ENCODE measurements at places on chromosomes 16 and 17.

DNA sequence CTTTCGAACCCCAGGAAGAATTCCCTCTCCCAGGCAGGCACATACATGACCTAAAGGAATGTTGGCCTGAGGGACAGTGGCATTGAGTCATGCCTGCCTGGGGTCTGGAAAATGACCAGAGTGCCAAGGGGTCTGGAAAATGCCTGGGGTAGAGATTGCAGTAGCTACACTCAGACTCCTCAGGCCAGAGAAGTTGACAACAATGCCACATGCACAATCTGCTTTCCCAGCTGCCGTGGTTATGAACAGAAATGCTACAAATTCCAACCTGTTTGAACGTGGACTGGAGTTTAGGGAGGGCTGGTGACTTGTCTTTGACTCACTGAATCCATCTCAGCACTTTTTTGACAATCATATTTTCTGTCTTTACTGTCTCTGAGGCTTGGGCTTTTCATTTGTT lies 250.0 kb downstream of the ABCC12 start:
- DNase-seq, result no peak

DNA sequence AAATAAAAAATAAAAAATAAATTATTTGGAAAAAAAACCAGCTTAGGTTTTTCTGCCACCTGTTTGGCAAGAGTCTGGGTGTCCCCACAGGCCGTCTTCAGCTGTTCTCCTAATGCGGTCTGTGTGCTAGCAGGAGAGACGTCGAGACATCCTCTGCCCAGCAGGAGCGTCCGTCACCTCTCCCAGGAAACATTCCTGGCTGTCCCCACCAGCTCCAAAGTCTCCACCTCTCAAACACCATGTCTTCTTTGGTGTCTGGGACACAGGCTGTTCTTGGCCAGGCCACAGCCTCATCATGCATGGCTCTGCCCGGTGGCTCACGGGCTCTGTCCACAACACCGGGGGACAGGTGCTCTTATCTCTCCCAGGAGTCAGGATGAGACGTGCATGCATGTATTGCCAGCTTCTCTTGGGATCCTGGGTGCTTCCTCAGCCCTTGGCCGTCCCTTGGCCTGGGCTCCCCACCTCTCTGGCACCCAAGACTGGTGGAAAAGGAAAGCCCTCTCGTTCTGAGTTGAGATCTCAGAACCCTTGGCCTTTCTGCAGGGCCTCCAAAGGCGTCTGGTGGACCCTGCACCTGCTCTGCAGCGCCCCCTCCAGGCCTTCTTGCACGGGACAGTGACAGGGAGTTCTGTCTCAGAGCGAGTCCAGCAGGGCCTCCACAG lies 84.9 kb upstream of the CBX4 start:
- DNase-seq, result no peak

DNA sequence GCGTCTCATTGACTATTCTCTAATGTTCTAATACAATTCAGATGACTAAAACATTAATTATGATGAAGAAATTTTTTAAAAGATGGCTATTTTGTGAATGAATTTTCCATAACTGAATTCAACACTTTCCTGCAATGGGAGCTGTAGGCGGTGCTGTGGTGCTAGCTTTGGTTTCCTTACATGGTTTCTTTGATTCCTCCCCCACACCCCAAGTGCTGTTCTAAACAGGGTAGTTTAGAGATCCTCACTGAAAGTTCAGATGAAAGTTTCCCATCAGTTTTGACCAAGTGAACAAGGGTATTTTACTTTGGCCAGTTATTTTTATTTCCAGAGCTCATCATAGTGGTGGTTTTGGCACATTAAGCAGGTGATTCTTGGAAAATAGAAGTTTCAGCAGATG lies 26.0 kb upstream of the MRC2 start:
- DNase-seq, result no peak

GRCh38 chr16:440627-441026 lies 15.2 kb downstream of the RAB11FIP3 start:
- no peak for DNase-seq

GRCh38 chr17:45437465-45438283 lies 5.0 kb upstream of the ARHGAP27 start:
- DNase-seq, result no peak

DNA sequence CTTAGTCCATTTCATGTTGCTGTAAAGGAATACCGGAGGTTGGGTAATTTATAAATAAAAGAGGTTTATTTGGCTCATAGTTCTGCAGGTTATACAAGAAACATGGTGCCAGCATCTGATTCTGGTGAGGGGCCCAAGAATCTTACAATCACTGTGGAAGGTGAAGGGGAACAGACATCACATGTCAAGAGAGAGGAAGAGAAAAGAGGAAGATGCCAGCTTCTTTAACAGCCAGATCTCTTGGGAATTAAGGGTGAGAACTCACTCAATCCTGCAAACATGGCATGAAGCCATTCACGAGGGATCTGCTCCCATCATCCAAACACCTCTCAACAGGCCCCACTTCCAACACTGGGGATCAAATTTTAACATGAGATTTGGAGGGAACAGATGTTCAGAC lies 49.5 kb downstream of the BMERB1 start:
- DNase-seq, result no peak

GRCh38 chr16:20041924-20042596 lies 31.6 kb downstream of the GPR139 start:
- no peak for DNase-seq

GRCh38 chr16:50478773-50479149 lies 69.4 kb upstream of the NKD1 start:
- no peak for DNase-seq

DNA sequence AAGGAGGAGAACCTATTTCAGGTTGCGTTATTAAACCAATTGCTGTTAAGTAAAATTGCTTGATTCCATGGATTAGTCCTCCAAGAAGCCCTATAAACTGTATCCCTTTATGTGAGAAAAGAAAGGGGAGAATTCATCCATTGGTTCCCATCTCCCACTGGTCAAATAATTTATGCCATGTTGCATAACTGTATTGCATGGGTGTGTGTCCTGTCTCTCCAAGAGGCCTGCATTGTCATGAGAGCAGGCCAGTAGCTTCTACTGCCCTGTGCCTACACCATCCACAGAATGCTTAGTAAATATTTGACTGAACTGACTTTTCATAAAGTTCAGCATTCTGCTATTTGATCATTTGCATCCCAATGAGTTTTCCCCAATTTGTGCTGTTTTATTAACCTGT lies 11.7 kb upstream of the TOB1 start:
- no peak for DNase-seq

DNA sequence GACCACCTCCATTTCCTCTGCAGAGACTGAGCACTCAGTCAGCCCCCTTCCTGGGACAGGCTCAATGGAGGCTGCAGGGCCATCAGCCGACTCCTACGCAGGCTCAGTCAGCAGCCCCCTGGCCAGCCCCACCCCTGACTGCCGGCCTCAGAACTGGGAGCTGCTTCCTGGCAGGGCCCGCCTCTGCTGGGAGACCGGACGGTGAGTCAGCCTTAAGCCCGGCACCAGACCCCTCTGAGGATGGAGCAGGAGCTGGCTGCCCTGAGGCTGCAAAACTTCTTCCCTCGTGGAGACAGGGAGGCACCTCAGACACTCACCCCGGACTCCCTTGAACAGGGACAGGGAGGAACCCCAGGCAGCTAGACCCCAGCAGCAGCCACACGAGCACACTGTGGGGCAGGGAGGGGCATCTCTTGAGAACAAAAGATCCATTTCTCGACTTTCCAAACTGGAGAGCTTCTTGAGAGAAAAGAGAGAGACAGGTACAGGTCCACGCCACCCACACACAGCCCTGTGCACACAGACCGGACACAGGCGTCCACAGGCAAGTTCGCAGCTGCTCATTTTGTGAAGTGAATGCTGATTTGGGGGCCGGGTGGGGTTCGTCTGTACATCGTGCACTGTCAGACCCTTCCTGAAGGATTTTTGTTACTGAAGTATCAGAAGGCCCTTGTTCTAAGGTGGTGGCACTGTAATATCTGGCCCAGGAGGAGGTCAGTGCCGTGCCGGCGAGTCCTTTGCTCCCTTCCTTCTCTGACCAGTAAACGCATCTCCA lies 1.3 kb upstream of the TUBB3 start:
- DNase-seq, result no peak

DNA sequence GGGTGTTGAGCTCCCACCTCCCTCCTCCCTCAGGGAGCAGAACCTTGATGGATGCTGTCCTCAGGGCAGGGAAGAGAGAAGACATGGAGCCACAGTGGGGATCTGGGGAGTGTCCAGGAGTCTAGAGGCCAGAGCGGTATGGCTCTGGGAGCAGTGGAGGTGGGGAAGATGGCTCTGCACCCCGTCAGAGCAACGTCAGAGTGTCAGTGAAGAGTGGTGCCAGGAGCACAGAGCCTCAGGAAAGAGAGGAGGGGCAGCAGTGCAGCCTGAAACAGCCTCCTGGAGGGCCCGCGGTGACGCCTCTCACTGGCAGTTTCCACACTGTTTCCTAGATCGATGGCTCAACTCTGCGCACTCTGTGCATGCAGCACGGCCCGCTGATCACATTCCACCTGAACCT lies 23.2 kb upstream of the SLC5A11 start:
- no peak for DNase-seq

- no peak for DNase-seq
Observed at GRCh38 chr16:67539691-67540635, 11.3 kb downstream of the RIPOR1 start.

GRCh38 chr17:21293831-21294210 lies 9.3 kb downstream of the MAP2K3 start:
- DNase-seq, result no peak

DNA sequence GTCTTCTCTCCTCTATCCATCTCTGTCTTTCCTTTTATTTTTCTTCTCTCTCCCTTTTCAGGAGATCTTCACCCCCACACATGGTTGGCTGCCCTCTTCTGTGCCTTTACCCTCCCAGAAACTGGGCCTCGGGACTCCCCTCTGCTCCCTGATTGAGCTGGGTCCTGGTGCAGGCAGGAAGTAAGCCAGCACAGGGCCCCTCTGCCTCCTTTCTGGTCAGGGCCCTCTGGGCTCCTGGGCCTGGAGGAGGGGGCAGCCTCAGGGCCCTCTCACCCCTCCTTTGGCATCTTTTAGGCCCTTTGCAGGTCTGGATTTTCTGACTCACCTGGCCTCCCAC lies 21.1 kb upstream of the TAC4 start:
- no peak for DNase-seq

DNA sequence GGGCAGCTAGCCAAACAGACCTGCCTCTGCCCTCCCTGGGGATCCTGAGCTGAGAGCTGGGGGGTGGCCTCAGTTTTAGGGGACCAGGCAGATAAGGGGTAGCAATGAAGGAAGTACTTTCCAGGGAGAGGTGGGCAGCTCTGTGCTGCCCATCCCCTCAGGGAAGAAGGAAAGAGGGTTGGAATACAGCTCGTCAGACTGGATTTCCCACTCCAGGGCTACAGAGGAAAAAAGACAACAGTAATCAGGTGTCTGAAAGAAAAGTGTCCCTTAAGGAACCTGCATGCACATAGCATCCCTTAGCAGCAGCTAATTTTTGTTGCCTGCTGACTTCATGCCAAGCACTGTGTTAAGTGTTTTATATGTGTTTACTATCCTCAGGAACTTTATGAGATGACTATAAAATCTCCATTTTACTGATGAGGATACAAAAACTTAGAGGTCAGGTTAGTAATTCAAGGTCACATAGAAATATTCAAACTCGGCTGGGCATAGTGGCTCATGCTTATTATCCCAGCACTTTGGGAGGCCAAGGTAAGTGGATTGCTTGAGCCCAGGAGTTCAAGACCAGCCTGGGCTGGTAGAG lies 3.2 kb upstream of the MRPL58 start:
- DNase-seq, result no peak

DNA sequence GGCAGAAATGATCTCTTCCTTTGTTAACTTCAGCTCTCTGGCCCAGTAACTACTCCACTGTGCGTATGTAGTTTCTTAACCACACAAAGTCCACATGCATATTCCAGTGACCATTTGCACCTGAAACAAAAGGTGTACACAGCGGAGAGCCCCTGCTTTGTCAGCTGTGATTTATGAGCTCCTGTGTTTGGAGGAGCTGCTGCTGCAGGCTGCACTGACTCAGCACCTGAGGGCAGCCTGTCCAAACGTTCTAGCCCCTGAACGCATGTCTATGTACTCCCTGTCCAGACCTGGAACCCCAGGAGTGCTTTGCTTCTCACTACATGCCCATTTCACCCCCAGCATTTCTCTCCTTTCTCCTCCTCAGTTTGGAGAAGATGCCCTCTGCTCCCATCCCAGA lies 216.1 kb downstream of the ABCC12 start:
- no peak for DNase-seq

DNA sequence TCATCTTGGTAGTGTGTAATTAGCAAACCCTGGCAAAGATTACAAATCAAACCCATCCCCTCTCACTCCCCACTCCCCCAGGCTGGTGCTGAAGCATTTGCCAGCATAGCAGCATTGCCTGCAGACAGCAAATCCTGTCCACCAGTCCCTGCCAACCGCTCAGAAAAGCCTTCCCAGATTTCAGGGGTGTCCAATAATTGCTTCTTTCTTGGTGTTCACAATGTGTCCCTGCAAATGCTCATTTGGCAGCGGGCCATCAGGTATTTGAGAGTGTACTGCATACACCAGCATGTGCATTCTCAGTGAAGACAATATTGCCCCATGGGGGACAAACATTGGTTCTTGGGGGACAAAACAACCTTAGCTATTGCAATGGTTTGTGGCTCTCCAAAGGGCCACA lies 28.2 kb downstream of the ORC6 start:
- DNase-seq, result no peak

- DNase-seq, result no peak
Observed at GRCh38 chr17:12620200-12620720, 45.4 kb upstream of the MYOCD start.

DNA sequence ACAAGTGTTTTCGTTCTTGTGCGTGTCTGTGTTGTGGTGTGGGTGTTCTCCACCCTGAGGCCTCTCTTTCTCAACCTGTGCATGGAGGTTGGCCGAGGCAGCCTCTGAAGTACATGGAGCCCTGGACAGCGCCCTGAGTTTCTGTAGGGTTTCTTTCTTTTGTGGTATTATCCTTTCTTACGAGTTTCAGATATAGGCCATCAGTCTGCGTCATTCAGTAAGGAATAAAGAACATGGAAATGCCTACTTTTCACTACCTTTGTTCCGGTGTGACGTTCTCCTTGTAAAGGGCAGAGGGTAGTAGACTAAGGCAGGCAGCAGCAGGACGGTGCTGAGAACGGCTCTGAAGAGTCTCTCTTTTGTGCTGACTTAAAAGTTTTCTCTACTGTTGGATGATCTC lies 18.6 kb downstream of the RAB11FIP3 start:
- no peak for DNase-seq

DNA sequence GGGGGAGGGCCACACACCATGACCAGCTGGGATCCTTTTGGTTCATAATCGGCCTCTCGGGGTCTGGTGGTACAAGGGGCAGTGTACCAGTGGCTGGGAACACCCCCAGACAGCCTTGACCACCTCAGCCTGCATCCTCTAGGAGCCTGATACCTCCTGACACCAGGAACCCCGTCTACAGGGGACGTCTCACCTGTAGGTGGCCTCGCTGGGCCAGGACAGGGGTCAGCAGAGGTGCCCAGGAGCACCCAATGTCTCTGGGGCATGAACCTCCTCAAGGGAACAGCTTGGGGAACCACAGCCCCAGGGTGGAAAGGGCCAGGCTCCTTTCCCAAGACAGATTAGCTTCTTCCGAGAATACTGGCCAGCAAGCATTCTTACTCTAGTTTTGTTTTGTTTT lies 2.5 kb upstream of the METRNL start:
- DNase-seq, result no peak

GRCh38 chr17:48719642-48720265 lies 2.6 kb downstream of the PRAC1 start:
- no peak for DNase-seq

GRCh38 chr17:65593092-65593854 lies 31.8 kb upstream of the AXIN2 start:
- no peak for DNase-seq

- DNase-seq, result no peak
Observed at GRCh38 chr17:80751946-80752581, 207.4 kb downstream of the RPTOR start.

Measured in stimulated activated CD8-positive, alpha-beta memory T cell treated with anti-CD3 and anti-CD28 coated beads, Interleukin-15, amount 100 ng/mL, for 4 hours (primary cell).